Hematopoietic multipotent progenitor cell treated with erythropoietin and hydrocortisone succinate and interleukin-3 and kit ligand, for 6 days (in vitro differentiated cells): ENCODE measurements at places on chromosomes 12 and 14.

GRCh38 chr12:4584896-4585295 lies 22.9 kb downstream of the DYRK4 start:
- no peak for DNase-seq

DNA sequence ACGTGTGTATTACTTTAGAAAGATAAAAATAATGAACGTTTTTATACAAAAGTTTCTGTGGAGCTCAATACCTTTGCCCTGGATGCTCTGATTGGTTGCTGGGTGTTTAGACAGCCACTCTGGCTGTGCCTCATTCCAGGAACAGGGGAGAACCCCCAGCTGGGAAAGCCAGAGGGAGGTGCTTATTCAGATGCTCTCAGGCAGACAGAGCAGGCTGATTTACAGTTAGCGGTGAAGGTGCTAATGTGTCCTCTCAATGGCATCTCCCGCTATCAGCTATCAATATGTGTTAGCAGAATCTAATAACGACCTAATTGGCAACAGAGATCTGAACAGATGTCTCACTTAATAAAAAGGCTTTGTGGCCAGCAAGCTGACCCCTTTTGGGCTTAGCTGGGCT lies 402.3 kb downstream of the NUAK1 start:
- no peak for DNase-seq

- no peak for DNase-seq
Observed at GRCh38 chr12:48601013-48601756, 31.3 kb upstream of the LALBA start.

GRCh38 chr14:73025544-73025943 lies 1.4 kb downstream of the ZFYVE1 start:
- no peak for DNase-seq

DNA sequence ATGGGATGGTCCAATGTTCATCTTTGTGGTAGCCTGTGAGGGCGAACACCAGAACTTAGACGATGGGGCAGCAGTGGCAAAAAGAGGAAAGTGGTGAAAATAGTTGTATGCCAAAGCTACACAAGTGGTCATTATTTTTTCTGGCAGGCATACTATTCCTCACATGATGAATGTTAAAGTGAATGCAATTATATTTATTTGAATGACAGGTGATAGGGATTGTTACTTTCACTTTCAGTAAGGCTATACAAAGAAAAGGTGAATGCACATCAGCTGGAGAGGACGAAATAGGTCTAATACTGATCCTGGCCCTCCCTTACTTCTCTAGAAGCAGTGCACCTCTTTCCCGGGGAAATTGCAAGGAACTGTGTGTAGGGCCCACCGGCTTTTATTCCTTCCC lies 470.1 kb downstream of the TMTC2 start:
- DNase-seq = no peak

GRCh38 chr12:115697340-115697739 lies 580.2 kb downstream of the MED13L start:
- DNase-seq = no peak

DNA sequence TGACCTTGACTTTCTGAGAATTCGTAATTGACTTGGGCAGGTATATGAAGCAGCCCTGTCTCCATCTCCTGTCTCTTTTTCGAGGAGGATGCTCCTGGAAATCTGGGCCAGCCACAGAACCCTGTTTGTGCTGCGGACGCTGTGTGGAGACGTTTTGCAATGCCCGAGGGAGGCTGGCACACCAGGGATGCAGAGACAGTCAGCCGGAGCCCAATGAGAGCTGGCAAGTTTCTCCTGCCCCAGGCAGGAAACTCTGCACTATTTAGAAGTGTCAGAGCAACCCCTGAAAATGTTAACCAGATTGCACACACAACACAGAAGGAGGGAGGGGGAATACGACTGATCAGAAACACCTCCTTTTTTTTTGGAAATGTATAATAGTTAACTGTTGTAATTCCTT lies 103.2 kb upstream of the DYRK2 start:
- DNase-seq = no peak

GRCh38 chr12:21429994-21430393 lies 7.5 kb upstream of the PYROXD1 start:
- DNase-seq = no peak

DNA sequence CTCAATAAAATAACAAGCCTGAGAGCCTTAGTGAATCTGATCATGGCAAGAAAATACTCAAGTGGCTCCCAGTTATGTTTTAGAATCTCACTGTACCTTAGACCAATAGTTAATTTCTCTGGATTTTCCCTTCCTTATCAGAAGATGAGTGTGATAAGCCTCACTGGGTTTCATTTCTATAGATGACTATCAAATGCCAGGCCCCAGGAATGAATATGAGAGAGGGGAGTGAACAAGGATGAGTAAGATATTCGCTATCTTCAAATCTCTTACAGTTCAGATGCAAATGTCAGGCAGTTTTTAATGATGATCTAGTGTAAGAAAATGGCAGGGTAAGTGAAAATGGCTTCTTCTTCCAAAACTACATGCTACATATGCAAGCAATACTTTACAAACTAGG lies 26.1 kb upstream of the OR10P1 start:
- DNase-seq = no peak

- no peak for DNase-seq
Observed at GRCh38 chr14:101853455-101854018, 92.0 kb downstream of the PPP2R5C start.

GRCh38 chr12:62258941-62259630 lies 1.1 kb upstream of the USP15 start:
- peak; percentile 61 for DNase-seq

- DNase-seq = no peak
Observed at GRCh38 chr12:124073356-124074035, 100.5 kb downstream of the ZNF664 start.

- DNase-seq = peak; percentile 69
Observed at GRCh38 chr12:119412811-119413794, 78.6 kb downstream of the CCDC60 start.

GRCh38 chr14:103298620-103299019 lies 35.4 kb upstream of the EIF5 start:
- DNase-seq = peak; percentile 56

GRCh38 chr12:11917501-11917900 lies 153.2 kb upstream of the BCL2L14 start:
- no peak for DNase-seq

GRCh38 chr14:20657216-20658211 lies 16.0 kb upstream of the OR6S1 start:
- peak; percentile 63 for DNase-seq

GRCh38 chr12:43210485-43211192 lies 341.4 kb downstream of the ADAMTS20 start:
- peak; percentile 2 for DNase-seq

DNA sequence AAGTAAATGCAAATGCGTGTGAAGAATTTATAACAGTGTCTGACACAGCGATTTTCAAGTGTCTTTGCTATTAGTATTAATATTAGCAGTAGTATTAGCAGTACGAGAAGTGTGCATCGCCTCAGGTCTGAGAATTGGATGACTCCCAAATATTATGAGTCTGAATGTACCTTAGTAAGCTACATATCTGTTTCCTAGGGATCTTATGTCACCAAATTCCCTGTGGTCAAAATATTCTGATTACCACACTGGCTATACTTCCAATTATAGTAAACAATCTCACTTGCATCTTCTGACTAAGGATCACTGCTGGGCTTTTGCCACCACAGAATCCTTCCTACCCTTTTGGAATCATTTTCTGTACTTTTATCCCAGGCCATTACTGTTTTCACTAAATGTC lies 396.0 kb upstream of the MIS18BP1 start:
- DNase-seq = no peak
